ENCODE measurements at places on chromosomes 7 and 10. TPM values are rescaled to one million over a fixed set of nuclear protein-coding genes. Genes with fewer than 3 reads are reported as not detected.

DNA sequence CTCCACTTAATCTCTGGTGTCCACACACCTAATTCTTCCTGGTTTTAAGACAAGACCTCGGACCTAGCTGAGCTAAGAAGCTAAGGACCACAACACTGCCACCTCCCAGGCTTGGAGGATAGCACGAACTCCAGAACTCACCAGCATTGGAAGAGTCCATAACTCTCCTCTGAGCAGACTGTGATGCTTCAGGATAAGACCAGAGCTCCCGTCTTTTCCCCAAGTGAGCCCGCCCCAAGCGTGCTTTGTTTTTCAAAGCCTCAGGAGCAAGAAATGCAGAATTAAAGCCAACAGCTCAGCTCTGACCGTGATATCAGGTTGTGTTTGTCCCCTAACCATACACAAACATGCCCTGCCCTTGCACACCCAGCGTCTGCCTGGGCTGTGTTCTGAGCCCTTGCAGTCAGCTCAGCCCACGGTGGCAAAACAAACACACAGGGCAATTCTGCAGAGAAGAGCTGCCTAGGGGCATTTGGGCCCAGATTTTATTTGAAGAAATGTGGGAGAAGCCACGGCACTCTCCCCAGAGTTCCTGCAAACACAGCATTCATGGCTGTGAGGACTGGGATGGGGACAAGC lies 145.4 kb downstream of the WDR11 start:
- no peaks in the 10 kb centered on the region for H3K36me3 ChIP-seq
- no peaks in the 10 kb centered on the region for H3K4me1 ChIP-seq
- no peak overlapping the region for H3K27ac ChIP-seq
- H3K4me3 ChIP-seq, result no peak overlapping the region
- no peak for DNase-seq

CACNA2D1 gene
- 12.8 TPM for total RNA-seq

SMC3 gene
- total RNA-seq, result 27.3 TPM

- no peaks in the 10 kb centered on the region for H3K36me3 ChIP-seq
- peak within 1 kb of the TSS; percentile 78 for H3K4me3 ChIP-seq
- DNase-seq, result no peak
- H3K27me3 ChIP-seq, result no peaks in the 10 kb centered on the region
- peaks cover 11% of the 10 kb centered on the region for H3K4me1 ChIP-seq
These were observed at the start of gene PAPSS2 for GRCh38 chr10:87659571-87660483. TSS of gene PAPSS2 (plus strand) at chr10:87659878. CDS start at chr10:87659982, 104 bp downstream.

OPN4 gene
- not detected for total RNA-seq

DNA sequence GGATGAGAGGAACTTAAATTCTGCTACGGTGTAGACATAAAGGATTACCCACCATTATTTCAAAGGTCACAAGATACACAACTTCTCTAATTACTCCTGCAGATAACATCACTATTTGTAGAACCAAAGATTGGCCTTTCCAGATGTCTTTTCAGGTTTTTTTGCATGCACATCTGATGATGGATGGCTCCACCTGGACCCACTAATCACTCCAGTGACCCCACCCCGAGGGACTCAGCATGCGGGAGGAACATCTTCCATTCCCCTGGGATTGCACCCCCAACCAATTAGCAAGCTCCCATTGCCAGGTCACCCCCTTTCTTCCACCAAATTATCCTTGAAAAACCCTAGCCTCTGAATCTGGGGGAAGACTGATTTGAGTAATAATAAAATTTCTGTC lies 608.9 kb downstream of the CNTNAP2 start:
- H3K27me3 ChIP-seq, result no peaks in the 10 kb centered on the region
- no peak overlapping the region for H3K27ac ChIP-seq
- H3K4me1 ChIP-seq, result no peaks in the 10 kb centered on the region
- H3K36me3 ChIP-seq, result no peaks in the 10 kb centered on the region
- no peak overlapping the region for H3K4me3 ChIP-seq
- DNase-seq, result no peak

SPDYE9 gene
- not detected for total RNA-seq

DNA sequence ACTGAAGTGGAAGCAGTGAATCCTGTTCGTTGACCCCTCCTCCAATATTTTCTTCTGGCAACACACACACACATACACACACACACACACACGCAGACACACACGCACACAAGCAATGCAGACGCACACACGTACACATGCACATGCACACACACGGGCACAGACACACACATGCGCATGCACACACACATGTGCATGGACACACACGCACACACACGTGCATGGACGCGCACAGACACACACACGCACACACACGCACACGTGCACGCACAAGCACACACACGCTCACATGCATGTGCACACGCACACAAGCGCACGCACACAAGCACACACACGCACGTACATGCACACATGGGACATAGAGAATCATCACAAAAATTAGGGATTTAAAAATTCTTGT lies 488.2 kb upstream of the TPK1 start:
- H3K36me3 ChIP-seq, result no peaks in the 10 kb centered on the region
- no peaks in the 10 kb centered on the region for H3K4me1 ChIP-seq
- no peak for DNase-seq
- H3K27me3 ChIP-seq, result no peaks in the 10 kb centered on the region

- H3K27me3 ChIP-seq, result no peaks in the 10 kb centered on the region
- no peaks in the 10 kb centered on the region for H3K36me3 ChIP-seq
- H3K4me1 ChIP-seq, result no peaks in the 10 kb centered on the region
- DNase-seq, result no peak
- no peak overlapping the region for H3K4me3 ChIP-seq
These were observed 60.3 kb upstream of the LYZL1 start for GRCh38 chr10:29228562-29228961.

DNA sequence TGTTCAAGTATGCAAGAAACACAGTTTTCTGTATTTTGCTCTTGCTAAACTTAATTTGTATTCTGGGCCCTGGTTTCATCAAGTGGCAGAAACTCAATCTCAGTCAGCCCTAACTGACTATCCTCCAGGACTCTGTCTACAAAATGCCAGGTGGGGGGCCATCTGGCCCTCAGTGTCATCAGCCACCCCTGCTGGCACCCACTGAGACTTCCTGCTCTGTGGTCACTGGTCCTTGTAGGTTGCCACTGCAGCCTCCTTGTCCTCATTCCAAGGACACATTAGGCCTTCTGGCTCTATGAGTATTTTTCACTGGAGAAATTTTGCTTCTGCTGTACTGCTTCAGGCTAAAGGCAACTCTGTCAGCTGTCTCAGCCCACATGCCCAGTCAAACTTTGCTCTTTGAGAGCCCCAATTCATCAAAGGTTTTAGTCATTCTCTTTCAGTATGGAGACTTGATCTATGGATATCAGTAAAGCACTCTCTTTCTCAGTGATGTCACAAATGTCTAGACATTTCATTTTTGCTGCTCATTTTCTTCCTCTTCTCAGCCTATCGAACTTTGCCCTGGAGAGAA lies 163.6 kb downstream of the KCND2 start:
- no peak overlapping the region for H3K4me3 ChIP-seq
- H3K27ac ChIP-seq, result no peak overlapping the region
- no peaks in the 10 kb centered on the region for H3K27me3 ChIP-seq
- H3K36me3 ChIP-seq, result no peaks in the 10 kb centered on the region
- DNase-seq, result no peak
- H3K4me1 ChIP-seq, result no peaks in the 10 kb centered on the region

ASAH2 gene
- total RNA-seq, result 0.32 TPM

GRCh38 chr7:151060416-151061212 lies 1.2 kb downstream of the SLC4A2 start:
- peaks cover 18% of the 10 kb centered on the region for H3K36me3 ChIP-seq
- peak overlapping the region; percentile 76 for H3K4me3 ChIP-seq
- no peaks in the 10 kb centered on the region for H3K27me3 ChIP-seq
- DNase-seq, result no peak
- peak overlapping the region; percentile 85 for H3K27ac ChIP-seq

DNA sequence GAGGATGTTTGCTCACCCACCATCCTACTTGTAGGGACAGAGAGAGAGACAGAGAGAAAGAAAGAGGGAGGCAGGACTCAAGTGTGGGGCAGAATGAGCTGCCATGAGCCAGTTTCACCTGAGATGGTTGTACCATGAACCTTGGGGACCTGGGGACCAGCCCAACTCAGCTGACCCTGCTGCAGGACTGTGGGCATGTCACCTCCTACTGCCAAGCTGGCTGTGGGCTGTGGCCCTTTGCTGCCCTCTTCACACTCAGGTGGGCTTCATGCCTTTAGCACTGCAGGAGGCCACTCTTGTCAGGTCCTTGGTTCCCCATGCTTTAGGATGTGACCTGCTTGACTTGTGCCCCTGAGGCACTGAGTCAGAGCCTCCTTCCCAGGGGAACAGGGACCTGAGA lies 108.2 kb upstream of the PCBD1 start:
- H3K4me3 ChIP-seq, result no peak overlapping the region
- no peaks in the 10 kb centered on the region for H3K36me3 ChIP-seq
- no peaks in the 10 kb centered on the region for H3K4me1 ChIP-seq
- H3K27ac ChIP-seq, result no peak overlapping the region
- peaks cover 27% of the 10 kb centered on the region for H3K27me3 ChIP-seq

DNA sequence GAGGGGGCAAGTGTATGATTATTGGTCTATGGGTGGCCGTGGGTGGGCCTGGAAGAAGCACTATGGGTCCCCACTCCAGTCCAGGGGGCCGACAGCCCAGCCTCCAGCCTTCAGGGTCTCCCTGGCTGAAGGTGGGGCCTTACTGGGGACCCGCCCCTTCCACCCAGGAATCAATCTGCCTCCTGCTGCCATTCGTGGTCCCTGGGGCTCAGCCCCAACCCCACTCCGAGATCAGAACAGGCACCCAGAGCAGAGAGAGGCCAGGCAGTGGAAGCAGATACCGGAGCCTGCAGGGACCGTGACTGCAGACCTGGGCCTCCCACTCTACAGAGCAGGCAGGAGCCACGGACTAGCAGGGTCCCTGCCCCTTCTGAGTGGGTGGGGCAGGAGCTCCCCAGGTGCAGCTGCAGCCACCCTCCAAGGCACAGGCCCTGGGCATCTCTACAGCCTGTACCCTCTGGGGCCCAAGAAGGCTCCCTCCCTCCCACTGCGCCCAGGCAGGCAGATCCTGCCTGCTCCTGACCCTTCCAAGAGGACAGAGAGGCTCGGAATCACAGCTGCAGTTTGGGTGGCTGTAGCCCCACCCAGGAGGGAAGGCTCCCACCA lies 13.6 kb upstream of the FOXL3 start:
- no peaks in the 10 kb centered on the region for H3K36me3 ChIP-seq
- H3K27me3 ChIP-seq, result peaks cover 45% of the 10 kb centered on the region
- no peaks in the 10 kb centered on the region for H3K4me1 ChIP-seq
- no peak for DNase-seq
- H3K4me3 ChIP-seq, result no peak overlapping the region

GHRHR gene
- not detected for total RNA-seq

DNA sequence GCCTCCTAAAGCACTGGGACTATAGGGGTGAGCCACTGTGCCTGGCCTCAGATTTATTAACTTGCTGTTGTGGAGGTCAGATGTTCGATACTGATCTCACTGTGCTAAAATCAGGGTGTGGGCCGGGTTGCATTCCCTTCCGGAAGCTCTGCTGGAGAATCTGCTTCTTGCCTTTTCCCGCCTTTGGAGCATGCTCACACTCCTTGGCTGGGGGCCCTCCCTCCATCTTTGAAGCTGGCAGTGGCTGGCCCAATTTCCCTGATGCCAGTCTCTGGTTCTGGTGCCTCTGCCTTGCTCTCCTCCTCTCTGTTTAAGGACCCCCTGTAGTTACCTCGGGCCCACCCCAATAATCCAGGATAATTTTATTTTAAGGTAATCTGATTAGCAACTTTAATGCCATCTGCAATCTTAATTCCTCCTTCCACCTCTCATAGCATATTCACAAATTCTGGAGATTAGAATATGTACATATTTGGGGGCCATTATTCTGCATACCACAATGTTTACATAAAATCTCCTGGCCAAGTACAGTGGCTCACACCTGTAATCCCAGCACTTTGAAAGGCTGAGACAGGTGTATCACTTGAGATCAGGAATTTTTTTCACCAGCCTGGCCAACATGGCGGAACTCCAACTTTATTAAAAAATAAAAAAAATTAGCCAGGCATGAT lies 7.9 kb upstream of the PITRM1 start:
- H3K27me3 ChIP-seq, result no peaks in the 10 kb centered on the region
- no peaks in the 10 kb centered on the region for H3K4me1 ChIP-seq
- H3K4me3 ChIP-seq, result no peak overlapping the region
- no peak overlapping the region for H3K27ac ChIP-seq
- no peak for DNase-seq

DNA sequence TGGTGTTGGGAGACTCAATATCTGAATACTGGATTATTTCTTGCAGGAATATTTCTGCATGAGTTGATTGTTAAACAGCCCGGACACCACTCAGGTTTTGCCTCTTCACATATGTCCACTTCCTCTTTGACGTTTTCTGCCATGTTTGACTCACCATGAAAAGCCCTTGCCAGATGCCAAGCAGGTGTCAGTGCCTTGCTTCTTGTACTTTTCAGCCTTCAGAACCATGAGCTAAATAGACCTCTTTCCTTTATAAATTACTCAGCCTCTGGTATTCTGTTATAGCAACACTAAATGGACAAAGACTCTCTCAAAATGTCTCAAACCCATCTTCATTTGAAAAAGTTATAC lies 24.7 kb upstream of the MACC1 start:
- H3K27me3 ChIP-seq, result no peaks in the 10 kb centered on the region
- no peak overlapping the region for H3K4me3 ChIP-seq
- no peak for DNase-seq
- no peak overlapping the region for H3K27ac ChIP-seq

DNA sequence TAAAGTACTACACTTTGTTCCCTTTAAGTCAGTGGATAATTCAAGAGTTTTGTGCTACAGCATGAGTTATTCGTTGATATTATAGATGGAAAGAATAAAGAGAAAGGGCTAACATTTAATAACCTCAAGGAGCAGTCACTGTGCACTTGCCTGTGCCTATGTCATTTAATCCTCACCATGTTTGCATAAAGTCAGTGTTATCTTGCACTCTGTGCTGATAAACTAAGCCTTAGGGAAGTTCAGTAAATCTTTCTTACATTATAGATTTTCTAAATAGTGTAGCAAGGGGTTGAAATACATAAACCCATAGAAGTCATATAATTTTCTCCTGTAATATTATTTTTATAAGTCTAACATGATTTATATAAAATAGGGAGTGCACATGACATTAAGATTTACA lies 103.1 kb downstream of the TMEM26 start:
- no peaks in the 10 kb centered on the region for H3K36me3 ChIP-seq
- no peak overlapping the region for H3K4me3 ChIP-seq
- no peak overlapping the region for H3K27ac ChIP-seq

LRRC18 gene
- not detected for total RNA-seq

DNA sequence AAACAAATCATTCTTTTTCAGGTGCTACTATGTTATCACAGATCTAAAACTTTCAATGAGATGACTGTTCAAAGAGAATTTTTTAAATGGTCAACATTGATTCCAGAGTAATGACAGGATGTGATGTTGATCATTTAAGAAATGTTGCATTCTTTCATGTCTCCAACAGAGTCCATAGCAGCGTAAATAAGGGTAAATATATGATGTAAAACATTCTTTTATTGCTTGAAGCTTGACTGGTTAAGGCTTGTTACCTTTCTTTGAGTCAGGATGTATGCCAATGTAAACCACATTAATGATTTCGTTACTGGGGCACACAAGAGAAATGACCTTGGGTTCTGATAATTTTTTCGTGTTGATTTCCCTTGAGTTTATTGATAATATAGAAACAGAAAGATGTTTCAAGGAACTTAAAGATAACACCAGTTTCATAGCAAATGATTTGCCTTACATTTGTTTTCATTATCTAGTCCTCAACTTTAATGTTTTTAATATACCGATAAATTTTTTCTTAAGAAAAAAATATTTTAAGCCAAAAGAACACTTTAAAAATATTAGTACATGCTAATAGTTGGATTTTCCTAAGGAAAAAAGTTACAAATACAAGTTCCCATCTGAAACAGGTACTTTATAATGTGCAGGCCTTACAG lies 3.5 kb downstream of the STK17A start:
- no peak overlapping the region for H3K4me3 ChIP-seq
- H3K4me1 ChIP-seq, result peaks cover 22% of the 10 kb centered on the region
- H3K27me3 ChIP-seq, result no peaks in the 10 kb centered on the region
- no peaks in the 10 kb centered on the region for H3K36me3 ChIP-seq
- peak overlapping the region; percentile 99 for H3K27ac ChIP-seq

IRF5 gene
- 12.2 TPM for total RNA-seq

GJD4 gene
- total RNA-seq, result not detected
